Omental fat pad (tissue), 4 donors: ENCODE measurements at places on chromosomes 12 and 14. TPM values are rescaled to one million over a fixed set of nuclear protein-coding genes. Genes with fewer than 3 reads are reported as not detected.

ABCD2 gene
- 14.4 TPM for total RNA-seq

RNASE1 gene
- 999 TPM for total RNA-seq

KRT3 gene
- total RNA-seq, result not detected

PLEKHG7 gene
- total RNA-seq, result not detected

CRIP1 gene
- total RNA-seq, result 88.6 TPM

OS9 gene
- 325 TPM for total RNA-seq

GRCh38 chr12:45355730-45356129 is 139.8 kb downstream of the ANO6 start:
- DNase-seq, result no peak

- no peak for DNase-seq
Observed at GRCh38 chr14:76714470-76714869, 46.8 kb upstream of the VASH1 start.

GRCh38 chr12:90836689-90837088 is 118.3 kb downstream of the CCER1 start:
- no peak for DNase-seq

DNA sequence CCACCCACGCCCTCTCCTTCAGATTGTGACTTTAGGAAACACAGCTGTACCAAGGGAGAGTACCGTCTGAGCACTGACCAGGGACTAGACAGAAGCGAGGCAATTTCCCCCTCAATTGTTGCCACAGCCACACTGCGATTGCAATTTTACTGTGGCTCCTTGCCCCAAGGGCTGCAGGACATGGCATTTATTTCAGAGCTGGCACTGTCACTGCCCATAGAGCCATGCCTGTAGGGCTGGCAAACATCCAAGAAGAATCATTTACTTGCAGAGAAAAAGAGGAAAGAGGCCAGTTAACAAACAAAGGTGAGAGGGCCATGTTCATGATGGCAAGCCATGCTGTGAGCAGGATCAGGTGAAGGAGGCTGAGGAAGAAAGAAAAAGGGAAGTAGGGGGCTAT is 129.6 kb downstream of the EMP1 start:
- DNase-seq, result no peak

DNA sequence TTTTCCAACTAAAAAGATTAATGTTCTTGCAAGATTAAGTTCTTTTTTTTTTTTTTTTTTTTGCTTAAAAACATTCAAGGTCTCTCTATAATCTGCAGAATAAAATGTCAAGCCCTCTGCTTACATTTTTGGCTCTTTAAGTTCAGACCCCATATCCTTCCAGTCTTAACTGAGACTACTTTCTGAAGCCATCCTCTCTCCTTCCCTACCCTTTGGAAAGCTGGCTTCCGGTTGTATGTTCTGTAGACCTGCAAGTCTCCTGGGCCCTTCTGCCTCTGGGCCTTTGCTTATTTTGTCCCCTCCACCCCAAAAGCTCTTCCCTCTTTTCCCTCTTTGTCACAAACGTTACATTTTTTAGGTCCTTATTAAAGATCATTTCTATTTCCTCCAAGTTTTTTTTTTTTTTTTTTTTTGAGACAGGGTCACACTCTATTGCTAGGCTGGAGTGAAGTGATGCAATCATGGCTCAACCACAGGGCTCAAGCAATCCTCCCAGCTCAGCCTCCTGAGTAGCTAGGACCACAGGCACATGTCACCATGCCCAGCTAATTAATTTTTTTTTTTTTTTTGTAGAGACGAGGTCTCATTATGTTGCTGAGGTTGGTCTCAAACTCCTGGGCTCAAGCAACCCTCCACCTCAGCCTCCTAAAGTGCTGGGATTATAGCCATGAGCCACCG is 46.5 kb downstream of the PTPRB start:
- no peak for DNase-seq

- DNase-seq, result no peak
Observed at GRCh38 chr12:80504389-80505163, 60.5 kb downstream of the PTPRQ start.

- no peak for DNase-seq
Observed at GRCh38 chr14:85186082-85186481, 343.9 kb upstream of the FLRT2 start.

GRCh38 chr12:132172619-132173018 is 28.4 kb downstream of the NOC4L start:
- no peak for DNase-seq

- no peak for DNase-seq
Observed at GRCh38 chr12:112555621-112556233, 137.0 kb downstream of the PTPN11 start.

DNA sequence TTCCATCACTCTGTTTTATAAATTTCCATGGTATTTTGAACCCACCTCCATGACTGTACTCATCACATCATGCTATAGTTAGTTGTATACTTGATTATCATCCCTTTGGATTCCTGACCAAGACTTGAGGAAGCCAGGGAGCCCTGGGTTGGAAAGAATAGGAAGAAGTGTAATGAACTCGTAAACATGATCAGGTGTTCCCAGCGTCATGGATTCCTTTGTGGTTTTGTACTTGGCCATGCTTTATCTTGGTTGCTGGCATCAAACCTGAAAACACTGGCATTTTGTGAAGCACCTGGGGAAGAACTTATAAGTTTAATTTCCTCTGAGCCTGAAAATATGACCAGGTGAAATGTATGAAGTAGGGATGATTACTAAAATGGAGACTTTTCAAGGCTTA is 76.4 kb downstream of the CHST11 start:
- DNase-seq, result no peak

DNA sequence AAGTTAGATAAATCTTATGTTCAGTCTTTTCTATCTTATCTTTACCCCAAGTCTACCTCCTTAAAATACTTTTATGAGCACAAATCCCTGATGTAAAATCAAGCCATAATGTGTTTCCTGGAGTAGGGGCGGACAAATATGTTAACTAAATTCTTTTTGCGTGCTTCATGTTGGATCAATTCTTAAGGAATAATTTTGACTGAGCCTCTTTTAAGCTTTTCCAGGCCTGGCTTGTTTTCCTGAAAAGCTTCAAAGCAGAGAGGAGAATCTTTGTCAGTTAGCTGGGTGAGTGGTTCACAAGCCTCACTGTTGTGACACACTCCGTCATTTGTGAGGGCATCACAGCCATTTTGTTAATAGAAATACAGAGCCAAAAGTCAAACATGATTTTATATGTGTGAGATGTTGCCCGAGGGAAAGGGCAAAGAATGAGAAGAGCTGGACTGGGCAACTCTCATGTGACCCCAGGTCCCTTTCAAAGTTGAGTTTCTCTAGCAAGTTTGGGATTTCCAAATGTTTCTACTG is 468.9 kb downstream of the RGS6 start:
- no peak for DNase-seq

DNA sequence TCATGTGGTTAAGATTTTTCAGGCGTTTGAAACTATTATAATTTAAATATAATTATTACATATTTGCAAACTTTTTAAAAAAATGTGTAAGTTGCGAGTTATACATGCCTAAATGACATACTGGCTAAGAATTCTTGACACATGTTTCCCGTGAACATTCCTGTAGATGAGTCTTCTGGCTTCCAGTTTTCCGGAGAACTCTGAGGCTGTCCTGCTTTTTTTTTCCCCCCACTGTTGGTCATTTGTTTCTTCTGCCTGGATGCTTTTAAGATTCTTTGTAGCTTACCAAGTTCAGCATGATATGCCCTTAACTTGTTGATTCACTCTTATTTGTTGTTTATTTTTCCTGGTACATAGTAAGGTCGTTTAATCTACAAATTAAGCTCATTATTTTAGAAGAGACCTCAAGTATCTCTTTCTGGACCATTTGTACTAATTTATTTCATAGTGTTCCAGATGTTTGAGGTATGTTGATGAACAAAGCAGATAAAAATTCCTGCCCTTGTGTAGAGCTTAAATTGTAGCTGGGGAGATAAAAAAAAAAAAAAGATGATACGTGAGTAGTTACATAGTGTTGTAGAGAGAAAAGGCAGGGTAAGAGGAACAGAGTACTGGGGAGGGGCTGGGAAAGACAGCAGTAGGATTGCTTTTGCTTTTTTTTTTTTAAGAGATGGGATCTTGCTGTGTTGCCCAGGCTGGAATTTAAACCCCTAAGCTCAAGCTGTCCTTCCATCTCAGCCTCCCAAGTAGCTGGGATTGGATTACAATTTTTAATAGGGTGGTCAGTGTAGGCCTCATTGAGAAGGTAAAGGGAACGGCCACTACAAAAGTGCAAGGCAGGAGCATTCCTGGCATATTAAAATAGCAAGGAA is 32.8 kb downstream of the ARHGAP5 start:
- DNase-seq, result no peak

DNA sequence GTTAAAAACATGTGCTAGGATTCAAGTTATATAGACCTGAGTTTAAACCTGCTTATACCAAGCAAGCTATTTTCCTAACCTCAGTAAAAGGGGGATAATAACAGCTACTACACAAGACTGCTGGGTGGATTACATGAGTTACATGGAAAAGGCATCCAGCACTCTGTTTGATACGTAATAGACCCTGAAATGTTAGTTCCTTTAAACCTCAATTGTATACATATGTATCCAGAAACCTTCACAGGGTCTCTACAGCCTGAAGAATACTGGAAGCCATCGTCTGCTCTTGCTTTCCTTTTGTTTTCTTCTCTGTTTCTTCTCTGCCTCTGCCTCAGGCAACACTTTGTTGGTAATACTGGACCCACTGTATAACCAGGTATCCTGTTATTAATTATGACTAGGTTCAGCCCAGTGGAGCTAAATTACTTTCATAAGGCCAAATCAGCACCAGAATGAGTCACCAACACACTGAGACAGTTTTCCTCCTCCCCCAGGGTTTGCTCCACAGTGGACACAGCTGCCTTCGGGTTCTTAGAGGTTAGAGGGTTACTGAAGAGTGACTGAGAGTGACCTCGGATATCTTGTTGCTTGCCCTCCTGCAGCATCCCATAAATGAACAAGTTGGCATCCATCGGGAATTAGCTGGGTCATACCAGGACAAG is 127.1 kb downstream of the CAPZA3 start:
- DNase-seq, result no peak

- DNase-seq, result no peak
Observed at GRCh38 chr12:12548713-12549112, 13.9 kb downstream of the DUSP16 start.

DNA sequence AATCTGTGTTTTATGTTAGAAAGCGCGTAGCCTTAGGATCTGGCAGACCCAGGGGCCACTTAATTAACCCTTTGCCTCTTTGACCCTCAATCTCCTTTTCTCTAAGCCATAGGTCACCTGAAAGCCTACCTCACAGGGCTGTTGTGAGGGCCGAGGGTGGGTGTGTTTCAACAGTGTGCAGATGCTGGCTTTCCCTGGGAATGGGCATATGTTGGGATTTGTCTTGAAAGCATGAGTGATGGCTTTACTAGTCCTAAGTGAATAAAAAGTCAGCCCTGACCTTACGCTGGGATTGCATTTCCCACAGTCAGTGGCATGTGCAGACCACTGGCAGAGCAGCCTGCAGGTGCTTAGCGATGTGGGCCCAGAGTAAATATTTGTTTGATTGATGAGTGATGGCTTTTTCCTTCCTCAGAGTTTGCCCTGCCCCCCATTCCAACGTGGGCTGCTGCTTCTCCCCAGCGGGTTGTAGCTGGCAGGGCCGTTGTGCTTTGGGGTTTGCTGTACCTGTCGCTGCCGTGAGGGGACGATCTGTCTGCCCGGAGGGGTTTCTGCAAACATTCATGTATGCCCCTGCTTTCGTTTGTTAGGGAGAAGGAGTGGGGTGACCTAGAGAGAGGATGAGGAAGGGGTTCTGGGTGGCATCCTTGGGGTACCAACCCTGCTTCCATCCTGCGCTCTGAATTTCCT is 31.5 kb downstream of the MEG3 start:
- DNase-seq, result no peak
